ENCODE measurements at places on chromosomes 3 and 15.

DNA sequence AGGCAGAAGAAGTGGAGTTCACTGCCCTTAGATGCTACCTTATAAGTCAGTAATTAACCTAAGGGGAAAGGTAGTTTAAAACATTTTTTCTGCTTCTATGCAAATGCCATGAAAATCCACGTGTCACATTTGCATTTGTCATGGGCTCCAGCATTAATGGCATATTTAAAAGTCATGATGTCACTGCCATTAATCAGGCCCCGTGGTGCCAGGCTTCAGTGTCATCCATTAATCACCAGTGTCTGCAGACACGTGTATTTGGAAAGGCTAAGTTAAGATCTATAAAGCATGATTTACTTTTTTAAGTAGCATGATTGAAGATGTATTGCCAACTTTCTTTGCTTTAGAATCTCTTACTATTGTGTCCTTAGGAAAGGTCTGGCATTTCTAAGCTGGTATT, 857.8 kb downstream of the TUSC7 start:
- DNase-seq, result no peak

DNA sequence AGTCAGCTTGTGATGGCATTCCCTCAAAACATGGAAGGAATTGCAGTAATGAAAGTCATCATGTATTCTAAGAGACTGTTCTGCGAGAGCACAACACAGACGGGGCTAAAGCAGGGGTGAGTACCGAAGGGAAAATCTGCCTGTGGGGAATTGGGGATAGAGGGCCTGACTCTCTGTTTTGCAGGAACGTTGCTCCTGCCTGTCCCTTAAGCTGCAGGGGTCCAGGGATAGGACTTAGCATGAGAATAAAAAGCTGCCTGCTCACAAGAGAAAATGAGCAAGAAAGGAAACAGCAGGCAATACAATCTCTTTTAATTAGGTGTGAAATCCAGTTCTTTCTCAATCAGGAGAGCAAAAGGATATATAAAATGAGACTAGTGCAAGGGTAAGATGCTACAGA, 62.2 kb downstream of the TIGIT start:
- no peak for DNase-seq

- no peak for DNase-seq
Observed at GRCh38 chr3:177141899-177142646, 55.2 kb downstream of the TBL1XR1 start.

- DNase-seq, result no peak
Observed at GRCh38 chr3:188122571-188123169, 31.3 kb upstream of the LPP start.

- no peak for DNase-seq
Observed at GRCh38 chr15:101539492-101539891, 50.0 kb upstream of the PCSK6 start.

GRCh38 chr15:78749831-78750230, 61.4 kb downstream of the ADAMTS7 start:
- no peak for DNase-seq

DNA sequence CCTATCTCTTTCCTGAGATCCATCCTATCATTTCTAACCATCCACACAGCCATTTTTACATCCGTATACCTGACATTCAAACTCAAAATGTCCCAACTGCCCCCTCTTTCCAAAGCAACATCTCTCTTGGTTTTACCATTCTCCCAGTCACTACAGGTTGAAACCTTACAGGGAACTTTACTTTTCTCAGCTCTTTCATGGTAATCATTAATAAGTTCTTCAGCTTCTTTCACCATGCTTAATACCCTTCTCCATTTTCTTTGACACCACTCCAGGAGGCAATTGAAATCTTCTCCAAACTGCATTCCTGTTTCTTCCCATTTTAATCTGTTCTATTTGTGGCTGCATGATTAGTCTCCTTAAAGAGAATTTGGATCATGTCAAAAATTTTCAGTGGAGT, 352.5 kb downstream of the GAP43 start:
- no peak for DNase-seq

DNA sequence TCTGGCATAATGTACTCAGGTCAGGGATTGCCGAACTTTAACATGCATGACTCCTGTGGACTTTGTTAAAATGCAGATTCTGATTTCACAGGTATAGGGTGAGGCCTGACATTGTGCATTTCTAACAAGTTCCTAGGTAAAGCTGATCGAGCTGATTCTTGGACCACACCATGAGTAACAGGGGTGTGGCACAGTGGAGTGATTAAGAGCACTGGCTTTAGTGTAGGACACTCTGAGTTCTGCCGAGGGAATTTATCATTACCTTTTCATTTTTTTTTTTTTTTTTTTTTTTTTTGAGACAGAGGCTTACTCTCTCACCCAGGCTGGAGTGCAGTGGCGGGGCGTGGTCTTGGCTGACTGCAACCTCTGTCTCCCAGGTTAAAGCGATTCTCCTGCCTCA, 169.3 kb downstream of the ADAMTS9 start:
- DNase-seq, result no peak

DNA sequence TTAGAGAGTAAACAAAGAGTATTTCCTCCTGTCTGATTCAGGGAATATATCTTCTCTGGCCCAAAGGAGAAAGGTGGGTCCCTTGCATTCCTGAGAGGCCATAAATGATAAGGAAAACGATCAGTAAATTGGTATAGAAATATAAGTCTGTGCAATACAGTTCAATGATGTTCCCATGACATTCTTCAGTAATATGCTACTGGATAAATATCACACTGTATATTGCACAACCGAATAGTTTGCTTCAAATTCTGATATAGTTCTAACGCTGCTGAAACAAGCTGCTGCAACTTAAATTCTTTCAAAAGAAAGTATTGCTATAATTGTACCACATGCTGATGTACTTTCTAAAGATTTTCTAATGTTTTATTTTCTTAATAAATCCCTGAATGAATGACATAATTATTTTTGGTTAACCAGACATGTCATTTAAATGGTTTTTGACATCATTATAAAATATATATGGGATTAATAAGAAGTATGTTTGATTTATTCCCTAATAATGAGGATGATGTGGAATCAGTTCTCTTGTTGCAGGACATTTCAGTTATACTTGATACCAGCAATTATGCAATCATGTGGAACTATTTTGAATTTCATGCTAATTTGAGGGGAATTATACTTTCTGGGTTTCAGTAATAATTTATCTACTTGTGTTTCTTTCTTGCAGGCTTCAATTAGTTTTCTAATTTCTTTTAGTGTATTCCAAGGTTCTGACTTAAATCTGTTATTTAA, 44.9 kb downstream of the FGF7 start:
- DNase-seq, result no peak

DNA sequence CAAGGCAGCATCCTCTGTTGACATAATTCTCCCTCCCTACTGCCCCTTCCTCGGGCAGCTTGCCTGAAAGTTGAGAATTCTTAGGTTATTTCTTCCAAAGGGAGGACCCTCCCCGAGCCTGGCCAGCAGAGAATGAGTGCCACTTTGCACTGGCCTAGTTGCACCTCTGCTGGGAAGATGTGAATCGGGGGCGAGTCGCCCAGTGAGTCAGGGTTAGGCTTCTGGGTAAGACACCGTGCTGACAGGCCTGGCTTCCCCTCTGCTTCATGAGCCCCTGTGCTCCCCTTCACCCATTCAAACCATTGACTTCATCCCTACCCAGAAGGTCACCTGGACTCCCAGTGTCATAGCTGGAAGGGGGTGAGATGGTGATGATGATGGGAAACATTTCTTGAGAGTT, 82.3 kb downstream of the AAGAB start:
- DNase-seq, result no peak

GRCh38 chr3:104646196-104646595, 720.5 kb upstream of the ALCAM start:
- no peak for DNase-seq

DNA sequence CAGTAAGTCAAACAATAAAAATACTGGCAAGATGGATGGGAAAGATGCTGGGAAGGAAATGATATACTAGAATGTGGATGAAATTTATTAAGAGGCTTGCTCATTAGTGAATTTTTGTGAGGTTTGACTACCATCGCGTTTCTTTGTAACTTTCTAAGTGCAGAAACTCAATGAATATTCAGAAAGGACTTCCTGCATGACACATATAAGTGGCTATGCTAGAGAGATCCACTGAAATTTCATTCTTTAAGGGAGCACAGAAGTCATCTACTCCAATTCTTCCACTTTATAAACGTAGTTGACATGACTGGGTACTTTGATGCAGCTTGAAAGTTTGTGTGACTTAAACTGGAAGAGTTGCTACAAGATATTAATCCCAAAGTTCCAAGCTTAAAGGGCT, 88.0 kb downstream of the SHQ1 start:
- DNase-seq, result no peak

- peak; percentile 59 for DNase-seq
Observed at GRCh38 chr3:190265796-190266195, 56.5 kb downstream of the CLDN1 start.

GRCh38 chr15:71444032-71444810, 328.9 kb downstream of the THSD4 start:
- DNase-seq, result no peak

DNA sequence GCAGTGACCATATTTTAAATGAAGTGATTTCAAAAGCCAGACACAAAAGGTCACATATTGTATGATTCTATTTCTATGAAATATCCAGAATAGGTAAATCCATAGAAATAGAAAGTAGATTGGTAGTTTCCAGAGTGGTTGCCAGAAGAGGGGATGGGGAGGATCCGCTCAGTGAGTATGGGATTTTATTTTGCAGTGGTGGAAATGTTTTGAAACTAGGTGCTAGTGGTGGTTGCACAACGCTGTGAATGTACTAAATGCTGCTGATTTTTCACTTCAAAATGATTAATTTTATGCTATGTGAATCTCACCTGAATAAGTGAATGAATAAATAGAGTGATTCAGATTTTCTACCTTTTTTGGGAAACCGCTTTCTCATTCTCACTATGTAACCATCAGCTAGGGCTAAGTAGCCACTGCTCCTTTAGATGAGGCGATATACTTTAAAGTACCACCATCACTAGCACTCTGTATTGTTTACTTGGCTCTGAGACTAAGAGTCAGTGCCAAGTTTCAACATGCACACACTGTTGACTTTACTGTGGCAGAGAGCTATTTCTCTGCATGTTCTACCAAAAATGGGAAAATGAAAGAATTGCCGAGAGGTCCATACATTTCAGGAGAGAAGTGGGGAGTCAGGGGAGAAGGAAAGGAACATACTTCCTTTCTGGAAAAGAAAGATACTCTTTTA, 90.7 kb upstream of the GOLIM4 start:
- DNase-seq, result no peak

- DNase-seq, result no peak
Observed at GRCh38 chr15:59349680-59350420, 22.8 kb downstream of the MYO1E start.

DNA sequence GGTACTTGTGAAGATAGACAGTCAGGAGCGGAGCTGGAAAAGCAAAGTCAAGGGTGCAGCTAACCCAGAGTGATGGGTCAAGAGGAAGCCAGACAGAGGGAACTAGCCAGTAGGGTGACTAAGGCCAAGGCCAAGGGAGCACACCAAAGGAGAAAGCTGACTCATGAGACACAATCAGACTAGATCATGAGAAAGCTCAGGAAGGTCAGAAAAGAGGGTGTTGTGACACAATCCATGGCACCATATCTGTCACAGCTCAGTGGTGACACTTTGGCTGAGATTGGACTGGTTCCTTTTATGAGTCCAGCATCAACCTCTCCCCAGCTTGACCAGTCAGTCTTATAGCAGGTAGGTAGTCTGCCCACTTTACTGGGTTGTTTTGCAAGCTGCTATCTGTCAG, 22.2 kb downstream of the P2RY1 start:
- DNase-seq, result no peak

DNA sequence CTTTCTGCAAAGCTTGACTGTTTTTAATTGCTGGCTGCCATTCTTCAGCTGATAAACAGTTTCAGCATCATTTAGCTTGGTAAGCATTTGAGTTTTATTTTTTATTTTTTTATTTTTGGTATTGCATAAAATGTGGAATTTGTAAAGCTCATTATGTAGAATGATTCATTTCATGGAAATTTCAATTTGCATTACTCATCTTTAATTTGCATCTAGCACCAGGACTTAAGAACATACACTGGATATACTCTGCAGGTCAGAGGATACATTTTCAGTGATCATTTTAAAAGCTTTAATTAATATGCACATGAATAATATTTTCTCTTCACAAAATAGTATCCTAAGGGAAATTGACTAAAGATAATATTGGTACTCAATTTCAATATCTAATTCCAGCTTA, 732.4 kb upstream of the BCHE start:
- no peak for DNase-seq

GRCh38 chr3:100865442-100865841, 127.8 kb downstream of the ABI3BP start:
- DNase-seq, result no peak

DNA sequence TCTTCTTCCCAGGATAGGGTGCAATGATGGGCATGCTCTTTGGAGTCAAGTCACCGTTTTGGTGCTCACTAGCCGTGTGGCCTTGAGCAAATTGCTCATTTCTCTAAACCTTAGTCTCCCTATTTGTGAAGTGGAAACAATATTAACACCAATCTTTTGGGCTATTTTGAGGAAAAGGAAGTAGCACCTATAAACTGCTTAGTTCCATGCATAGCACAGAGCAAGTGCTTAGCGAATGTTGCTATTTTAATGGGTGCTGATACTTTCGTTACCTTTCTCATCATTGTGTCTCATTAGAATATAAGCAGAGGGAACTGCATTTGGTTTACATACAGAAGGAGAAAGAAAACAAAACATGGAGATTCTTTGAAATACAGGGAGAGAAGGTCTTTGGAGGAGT, 66.1 kb downstream of the BOC start:
- DNase-seq, result no peak

GRCh38 chr3:48140936-48141603, 47.1 kb downstream of the CDC25A start:
- DNase-seq, result no peak

DNA sequence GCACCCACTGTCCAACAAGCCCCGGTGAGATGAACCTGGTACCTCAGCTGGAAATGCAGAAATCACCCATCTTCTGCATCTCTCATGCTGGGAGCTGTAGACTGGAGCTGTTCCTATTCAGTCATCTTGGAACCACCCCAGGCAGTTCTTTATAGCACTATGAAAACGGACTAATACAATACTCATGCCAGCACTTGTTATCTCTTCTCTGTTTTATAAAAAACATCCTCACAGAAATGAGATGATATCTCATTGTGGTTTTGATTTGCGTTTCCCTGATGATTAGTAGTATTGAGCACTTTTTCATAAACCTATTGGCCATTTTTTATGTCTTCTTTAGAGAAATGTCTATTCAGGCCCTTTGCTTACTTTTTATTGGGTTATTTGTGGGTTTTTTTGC, 156.2 kb upstream of the ARPP21 start:
- DNase-seq, result no peak

DNA sequence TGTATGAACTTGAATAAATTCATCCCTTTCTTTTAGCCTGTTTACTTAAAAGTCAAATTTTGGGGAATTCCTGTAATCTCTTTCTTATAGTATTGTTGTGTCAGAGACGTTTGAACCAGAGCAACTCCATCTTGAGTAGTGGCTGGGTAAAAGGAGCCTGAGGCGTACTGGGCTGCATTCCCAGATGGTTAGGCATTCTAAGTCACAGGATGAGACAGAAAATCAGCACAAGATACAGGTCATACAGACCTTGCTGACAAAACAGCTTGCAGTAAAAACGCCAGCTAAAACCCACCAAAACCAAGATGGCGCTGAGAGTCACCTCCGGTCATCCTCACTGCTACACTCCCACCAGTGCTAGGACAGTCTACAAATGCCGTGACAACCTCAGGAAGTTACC, 94.5 kb downstream of the P3H2 start:
- DNase-seq, result no peak

- DNase-seq, result no peak
Observed at GRCh38 chr3:2940062-2940461, 170.1 kb downstream of the IL5RA start.
